ENCODE measurements at places on chromosomes 2 and 18.

- no peak for DNase-seq
Observed at GRCh38 chr18:51390702-51391101, 193.2 kb upstream of the MEX3C start.

- no peak for DNase-seq
Observed at GRCh38 chr2:107027205-107027604, 141.2 kb upstream of the ST6GAL2 start.

- DNase-seq, result no peak
Observed at GRCh38 chr2:1856475-1856874, 112.2 kb upstream of the PXDN start.

DNA sequence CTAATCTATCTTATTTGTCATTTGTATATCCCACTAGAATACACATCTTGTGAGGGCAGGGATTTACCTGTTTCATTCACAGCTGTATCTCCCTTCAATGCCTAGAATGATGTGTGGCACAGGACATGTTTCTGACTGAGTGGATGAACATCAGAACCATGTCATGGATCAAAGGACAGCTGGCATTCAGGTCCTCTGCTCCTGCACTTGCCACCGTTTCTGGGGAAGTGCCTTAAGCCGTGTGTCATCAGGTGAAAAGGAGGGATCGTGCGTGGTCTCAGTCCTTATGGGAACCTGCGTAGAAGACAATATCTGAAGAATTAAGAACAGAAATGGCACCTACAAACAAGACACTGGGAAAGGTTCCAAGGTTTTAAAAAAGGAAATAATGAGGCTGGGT is 206.1 kb upstream of the GATA6 start:
- no peak for DNase-seq

DNA sequence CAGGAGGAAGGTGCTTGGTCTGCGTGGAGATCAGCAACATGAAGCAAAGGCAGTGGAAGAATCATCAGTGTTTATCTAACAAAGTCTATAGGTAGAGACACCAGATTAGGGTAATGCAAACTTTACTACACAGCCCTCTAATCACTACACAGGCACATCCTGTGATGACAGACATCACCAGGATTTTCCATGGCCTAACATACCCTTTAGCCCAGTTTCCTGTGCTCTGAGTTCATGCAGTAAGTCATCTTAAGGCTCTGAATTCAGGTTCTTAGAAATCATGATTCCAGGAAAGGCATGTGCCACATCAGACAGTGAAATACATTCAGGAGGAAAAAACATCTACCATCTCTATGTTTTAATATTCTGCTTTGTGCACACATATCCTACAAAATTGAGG is 708.5 kb upstream of the SLC8A1 start:
- no peak for DNase-seq

DNA sequence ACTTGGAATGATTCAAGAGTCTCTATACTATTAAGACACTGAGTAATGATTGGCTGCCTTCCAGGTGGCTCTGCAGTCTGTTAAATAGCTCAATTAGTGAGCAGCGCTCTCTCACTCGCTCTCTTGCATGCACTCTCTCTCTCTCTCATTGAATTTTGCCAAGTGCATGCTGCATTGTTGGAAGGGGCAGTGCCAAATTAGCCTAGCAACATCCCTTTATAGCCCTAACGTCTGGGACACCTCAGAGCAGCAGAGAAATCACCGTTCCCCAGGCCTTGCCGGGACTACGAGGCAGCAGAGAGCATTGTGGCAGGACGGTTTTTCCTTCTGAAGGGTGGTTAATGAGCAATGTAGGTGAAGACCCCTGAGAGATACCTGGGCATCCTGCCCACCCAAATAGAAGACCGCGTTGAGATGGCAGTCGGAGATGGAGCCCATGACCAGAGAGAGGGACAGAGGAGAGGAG is 447.6 kb upstream of the POU3F3 start:
- DNase-seq, result no peak

DNA sequence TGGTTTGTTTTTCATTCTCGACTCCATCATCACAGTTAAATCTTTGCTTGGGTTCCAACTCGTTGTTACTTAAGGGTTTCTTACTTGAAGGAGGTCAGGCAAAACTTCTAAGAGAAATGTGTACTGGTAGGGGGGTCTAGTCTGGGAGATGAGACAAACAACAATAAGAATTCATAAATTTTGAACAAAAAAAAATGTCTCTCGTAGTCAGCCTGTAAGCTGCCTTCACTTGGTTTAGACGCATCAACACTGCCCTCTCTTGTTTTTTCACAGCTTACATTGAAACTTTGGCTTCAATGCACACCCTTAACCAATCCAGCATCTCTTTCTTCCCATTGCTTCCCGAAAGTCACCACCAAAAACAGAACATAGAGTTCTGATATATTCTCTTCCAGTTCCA is 576.4 kb upstream of the PIK3C3 start:
- DNase-seq, result no peak

DNA sequence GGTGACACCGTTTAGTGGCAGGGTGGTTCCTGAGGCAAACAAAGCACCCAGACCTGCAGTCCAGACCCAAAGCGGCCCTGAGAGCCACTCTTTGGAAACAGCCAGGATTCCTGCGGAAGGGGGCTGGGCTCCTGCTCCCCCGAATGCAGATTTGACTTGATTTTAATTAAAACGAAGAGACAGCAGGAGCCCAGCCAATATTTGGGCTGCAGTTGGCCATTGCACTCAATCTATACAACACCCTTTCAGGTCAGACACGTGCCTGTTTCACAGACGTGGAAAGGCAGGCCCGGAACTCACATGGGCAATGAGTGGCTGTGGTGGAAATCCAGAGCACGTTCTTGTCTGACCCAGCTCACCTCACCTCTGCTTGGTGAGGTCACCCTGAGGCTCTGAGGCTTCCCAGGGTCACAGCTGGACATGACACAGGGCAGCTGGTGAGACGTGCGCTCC is 122.4 kb downstream of the NDUFA10 start:
- no peak for DNase-seq

DNA sequence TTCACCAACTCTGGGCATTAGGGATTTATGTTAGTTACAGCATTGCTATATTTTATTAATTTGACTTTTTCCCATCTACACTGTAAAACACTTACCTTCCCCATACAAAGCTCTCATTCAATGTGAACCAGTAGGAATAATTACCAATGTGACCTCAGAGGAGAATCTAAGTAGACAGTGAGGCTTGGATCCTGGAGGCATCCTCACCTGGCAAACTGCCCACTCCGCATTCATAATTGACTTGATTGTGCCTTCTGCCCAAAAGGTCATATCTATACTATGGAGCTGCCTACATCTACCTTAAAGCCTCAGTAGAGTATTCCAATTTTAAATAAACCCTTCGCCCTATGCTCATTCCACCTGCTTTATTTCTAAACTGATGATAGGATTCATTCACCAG is 45.4 kb upstream of the SCN1A start:
- no peak for DNase-seq

DNA sequence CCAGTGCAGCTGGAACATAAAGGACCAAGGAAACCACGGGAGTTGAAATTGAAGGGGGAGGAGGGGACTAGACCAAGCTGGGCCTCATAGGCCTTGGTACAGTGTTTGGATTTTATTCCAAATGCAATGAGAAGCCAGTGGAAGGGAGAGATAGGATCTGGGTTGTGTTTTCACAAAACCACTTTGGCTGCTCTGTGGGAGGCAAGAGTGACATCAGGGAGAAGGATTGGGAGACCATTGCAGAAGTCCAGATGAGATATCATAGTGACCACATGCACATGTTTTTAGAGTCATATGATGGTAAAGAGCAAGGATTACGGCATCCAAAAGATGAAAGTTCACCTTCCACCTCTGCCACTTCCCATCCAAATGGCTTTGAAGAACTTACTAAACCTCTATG is 210.2 kb downstream of the PAX3 start:
- no peak for DNase-seq

- no peak for DNase-seq
Observed at GRCh38 chr18:12028040-12028628, 46.8 kb downstream of the IMPA2 start.

GRCh38 chr18:50410008-50410407 is 35.2 kb downstream of the SKA1 start:
- DNase-seq, result no peak

DNA sequence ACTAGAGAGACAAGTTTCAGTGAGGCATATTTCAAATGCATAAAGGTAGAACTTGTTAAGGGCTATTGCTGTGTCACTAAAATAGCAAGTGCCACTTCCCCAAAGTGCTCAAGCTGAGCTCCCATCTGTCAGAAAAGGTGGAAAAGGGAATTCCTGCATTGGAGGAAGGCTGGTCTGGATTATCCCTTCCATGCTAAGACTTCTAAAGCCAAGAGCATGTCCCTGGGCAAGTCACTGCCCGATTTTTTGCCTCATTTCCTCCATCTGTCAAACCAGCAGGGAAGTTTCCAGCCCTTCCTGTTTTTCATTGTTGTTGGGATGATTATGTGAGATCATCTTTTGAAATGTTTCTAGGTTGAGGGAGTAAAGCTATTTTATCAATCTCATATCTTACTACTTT is 175.5 kb downstream of the SETBP1 start:
- no peak for DNase-seq

DNA sequence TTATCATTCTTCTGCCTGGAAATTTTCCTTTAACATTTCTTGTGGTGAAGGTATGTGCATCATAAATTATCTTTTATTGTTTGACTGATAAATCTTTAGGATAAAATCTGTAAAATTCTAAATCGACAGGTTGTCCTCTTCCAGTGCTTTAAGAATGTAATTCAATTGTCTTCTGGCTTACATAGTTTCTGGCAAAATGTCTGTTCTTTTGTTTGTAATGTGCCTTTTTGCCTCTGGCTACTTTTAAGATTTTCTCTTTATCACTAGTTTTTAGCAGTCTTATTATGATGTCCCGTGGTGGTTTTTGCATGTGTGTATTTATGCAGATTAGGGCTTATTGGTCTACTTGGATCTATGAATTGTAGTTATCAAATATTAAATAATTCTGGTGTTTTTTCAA is 203.6 kb upstream of the COPS8 start:
- no peak for DNase-seq

All from activated gamma-delta T cell treated with anti-CD3 and anti-CD28 coated beads, Interleukin-2, amount 50 U/mL, for 16 hours (primary cell).